ENCODE measurements at places on chromosomes 3 and 15.

DNA sequence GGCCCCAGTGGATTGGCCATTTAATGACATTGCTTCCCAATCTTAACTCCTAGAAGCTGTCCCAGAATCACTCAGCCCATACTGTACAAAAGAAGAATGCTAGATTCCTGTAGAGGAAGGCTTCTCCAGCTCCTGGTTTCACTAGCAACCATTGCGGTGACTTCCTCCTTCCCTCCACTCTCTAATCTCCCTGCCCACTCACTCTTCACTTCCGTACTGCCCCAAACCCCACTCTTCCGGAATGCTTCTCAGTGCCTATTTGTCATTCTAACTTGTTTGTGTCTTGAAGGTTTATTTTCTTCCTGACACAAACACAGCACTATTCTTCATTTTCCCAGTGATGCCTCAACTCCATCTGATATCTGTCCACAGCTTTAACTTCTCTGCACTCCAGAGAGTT lies 97.1 kb upstream of the SPATA16 start:
- no peak for DNase-seq

- DNase-seq: no peak
These were observed 114.6 kb downstream of the LRIG1 start for GRCh38 chr3:66386011-66386924.

DNA sequence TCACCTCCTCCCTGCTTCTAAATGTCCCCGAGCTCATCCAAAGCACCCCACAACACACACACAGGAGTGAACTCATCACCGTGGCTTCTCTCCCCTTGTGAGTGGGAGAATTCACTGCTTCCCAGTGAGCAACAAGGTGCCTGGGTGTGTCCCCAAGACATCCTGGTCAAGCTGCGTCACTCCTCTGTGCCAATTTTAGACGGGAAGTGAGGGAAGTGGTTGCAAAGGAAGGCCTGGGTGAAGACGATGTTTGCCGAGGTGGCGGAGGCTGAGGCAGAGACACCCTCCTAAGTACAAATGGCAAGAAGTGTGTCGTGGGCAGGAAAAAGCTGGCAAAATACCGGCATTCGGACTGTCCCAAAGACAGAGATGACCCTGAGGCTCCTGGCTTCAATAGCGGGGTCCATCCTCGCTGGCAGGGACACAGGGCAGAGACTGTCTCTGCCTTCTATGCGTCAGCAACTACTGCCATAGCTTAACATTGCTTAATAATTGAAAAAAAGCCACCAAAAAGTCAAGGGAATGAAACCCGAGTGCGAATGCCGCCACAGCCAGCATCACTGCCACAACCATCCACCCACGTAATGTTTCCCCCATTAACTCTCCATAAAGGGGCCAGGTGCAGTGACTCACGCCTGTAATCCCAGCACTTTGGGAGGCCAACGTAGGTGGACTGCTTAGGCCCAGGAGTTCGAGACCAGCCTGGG lies 72.8 kb downstream of the VGLL4 start:
- DNase-seq: no peak

DNA sequence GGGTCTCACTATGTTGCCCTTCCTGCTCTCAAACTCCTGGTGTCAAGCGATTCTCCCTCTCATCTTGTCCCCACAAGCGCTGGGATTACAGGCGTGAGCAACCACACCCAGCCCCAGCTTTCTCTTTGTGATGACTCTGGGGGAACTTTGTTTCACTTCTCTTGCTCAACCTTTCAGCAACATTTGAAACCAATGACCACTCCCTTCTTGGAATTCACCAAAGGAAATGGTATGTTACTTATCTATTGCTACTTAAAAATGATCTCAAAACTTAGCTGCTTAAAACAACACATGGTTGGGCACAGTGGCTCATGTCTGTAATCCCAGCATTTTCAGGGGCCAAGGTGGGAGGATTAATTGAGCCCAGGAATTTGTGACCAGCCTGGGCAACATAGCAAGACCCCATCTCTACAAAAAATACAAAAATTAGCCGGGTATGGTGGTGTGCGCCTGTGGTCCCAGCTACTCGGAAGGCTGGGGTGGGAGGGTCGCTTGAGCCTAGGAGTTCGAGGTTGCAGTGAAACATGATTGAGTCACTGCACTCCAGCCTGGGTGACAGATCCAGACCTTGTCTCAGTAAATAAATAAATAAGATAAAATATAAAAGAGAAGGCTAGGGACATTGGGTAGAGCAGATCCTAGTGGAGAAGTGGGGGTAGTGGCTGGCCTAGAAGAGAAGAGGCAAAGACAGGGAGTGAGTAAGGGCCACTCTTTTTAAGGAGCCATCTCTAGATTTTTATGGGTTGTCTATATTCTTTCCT lies 10.3 kb upstream of the COPG1 start:
- DNase-seq: no peak

- no peak for DNase-seq
These were observed 16.0 kb downstream of the ANKRD28 start for GRCh38 chr3:15781637-15782402.

GRCh38 chr3:85077018-85077417 lies 118.2 kb downstream of the CADM2 start:
- no peak for DNase-seq
